Epithelial cell of proximal tubule (primary cell): ENCODE measurements at places on chromosomes 2 and 18. TPM values are rescaled to one million over a fixed set of nuclear protein-coding genes. Genes with fewer than 3 reads are reported as not detected.

GRCh38 chr2:44902217-44903137 is 39.0 kb upstream of the SIX3 start:
- no peak for DNase-seq

The RFX8 gene
- not detected in 2 replicates for total RNA-seq

DNA sequence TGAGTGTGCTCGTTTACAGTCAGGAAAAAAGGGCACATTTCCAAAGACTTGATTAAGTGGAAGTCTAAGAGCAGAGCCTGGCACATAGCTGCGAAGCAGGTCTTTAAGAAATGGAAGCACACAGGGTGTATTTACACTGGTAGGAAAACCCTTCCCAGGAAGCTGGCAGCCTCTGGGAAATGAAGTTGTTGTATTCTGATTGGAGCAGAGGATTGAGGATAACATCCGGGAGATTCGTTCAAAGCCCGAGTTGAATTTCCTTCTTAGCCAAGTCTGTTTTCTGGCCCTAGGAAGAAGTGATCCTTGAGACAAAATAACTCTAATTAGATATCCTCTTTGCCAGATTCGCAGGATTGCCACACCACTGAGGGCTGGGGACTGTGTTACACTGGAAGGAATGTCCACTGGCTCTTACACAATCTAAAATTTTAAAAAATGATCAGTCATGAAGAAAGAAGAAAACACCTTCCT is 75.9 kb downstream of the ITGB1BP1 start:
- no peak for DNase-seq

DNA sequence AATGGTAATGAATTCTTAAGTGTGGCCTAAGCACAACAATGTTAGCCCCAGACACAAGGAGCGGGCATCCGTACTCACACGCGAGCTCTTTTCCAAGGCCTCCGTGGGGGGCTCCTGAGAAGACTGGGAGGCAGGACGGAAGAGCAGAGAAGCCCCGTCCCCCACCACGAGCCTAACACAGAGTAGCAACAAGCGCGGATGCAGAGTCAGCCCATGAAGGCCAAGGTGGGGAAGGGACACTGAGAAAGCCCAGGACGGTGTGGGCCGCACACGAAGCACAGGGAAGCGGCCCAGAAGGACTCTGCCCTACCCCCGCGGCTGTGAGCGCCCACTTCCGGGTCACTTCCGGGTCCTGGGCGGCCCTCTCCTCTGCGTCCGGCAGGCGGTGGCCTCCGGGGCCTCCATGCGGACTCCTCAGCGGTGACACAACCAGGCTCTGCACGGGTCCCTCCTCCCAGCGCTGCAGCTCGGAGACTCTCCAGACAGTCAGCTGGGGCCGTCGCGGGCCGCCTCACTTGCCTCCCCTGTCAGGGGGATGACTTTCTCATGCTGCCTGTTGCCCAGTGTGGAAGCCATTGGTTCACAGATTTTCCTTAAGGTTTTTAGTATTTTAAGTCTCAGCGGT is 151.5 kb downstream of the MTCL1 start:
- no peak for DNase-seq
